ENCODE measurements at places on chromosomes 3 and 15.

GRCh38 chr3:124084022-124084881 is 92.3 kb upstream of the ROPN1 start:
- peak; percentile 17 for DNase-seq

DNA sequence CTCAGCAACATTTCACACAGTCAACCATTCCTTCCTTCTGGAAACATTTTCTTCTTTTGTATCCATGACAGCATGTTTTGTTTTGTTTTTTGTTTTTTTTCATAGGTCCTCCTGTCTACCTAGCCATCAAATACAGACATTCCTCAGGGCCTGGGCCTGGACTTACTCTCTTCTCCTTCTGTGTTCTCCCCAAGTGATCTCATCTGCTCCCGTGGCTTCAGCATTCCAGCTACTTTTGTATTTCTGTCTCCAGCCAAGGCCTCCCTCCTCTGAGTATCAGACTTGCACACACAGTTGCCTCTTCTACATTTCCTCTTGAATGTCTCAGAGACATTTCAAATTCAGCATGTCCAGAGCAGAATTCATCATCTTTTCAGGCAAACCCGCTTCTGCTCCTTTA is 82.4 kb downstream of the HCN4 start:
- DNase-seq, result no peak

DNA sequence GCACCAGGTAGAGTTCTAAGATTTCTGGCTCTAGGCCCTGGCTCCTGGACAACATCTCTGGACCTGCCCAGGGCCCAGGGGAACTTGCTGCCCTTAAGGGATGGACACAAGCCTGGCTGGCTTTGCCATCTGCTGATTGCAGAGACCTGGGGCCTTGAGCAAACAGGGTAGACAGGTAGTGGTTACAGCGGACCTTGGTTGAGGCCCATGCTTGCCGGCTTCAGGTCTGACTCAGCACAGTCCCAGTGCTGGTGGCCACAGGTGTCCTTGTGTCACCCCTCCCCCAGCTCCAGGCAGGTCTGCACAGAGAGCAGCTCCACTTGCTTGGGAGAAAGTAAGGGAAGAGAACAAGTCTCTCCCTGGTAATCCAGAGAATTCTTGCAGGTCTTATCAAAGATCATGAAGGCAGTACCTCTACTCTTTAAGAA is 15.9 kb upstream of the ACTL6A start:
- no peak for DNase-seq

DNA sequence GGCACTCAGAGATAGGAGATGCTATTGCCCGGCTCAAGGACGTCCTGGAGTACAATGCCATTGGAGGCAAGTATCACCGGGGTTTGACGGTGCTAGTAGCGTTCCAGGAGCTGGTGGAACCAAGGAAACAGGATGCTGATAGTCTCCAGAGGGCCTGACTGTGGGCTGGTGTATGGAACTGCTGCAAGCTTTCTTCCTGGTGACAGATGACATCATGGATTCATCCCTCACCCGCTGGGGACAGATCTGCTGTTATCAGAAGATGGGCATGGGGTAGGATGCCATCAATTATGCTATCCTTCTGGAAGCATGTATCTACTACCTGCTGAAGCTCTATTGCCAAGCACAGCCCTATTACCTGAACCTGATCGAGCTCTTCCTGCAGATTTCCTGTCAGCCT is 26.4 kb downstream of the BCL2A1 start:
- DNase-seq, result no peak

- DNase-seq, result no peak
Observed at GRCh38 chr3:124336067-124336656, 344.2 kb upstream of the ROPN1 start.

- peak; percentile 59 for DNase-seq
Observed at GRCh38 chr3:70999730-71000129, 583.8 kb downstream of the FOXP1 start.

GRCh38 chr3:129360171-129360611 is 68.2 kb downstream of the EFCAB12 start:
- no peak for DNase-seq

DNA sequence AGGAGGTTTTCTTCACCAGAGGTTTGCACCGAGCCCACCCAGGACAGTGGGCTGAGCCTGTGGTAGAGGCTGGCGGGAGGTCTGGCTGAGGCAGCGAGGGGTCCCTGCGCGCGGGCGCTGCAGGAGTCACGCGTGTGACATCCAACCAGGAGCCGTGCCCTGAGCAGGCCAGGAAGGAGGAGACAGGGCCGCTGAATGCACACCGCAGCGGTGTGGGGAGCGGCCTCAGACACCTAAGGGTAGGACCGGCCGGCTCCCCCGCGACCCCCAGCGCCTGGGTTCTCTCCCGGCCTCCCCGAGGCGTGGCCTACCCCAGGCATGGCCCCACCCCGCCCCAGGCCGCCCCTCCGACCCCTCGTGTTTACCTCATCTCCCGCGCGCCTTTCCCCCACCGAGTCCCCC is 412 bp downstream of the SLC41A3 start:
- DNase-seq, result peak; percentile 43

DNA sequence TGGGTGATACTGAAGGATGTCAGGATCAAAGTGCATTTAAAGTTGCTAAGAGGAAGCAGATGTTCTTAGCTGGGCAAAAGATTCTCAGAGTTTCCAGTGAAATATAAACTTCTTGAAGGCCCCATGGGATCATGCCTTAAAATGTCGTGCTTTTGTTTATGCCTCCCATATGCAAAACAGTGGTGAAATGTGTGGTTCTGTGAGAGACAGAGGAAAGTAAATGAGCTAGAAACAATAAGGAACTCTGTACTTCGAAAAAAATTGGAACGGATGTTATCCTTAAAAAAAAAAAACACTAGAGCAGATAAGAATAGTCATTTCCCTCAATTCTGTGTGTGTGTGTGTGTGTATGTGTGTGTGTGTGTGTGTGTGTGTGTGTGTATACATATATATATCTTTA is 497.0 kb upstream of the TBL1XR1 start:
- DNase-seq, result peak; percentile 74

- DNase-seq, result no peak
Observed at GRCh38 chr3:12440927-12441714, 43.2 kb upstream of the TSEN2 start.

DNA sequence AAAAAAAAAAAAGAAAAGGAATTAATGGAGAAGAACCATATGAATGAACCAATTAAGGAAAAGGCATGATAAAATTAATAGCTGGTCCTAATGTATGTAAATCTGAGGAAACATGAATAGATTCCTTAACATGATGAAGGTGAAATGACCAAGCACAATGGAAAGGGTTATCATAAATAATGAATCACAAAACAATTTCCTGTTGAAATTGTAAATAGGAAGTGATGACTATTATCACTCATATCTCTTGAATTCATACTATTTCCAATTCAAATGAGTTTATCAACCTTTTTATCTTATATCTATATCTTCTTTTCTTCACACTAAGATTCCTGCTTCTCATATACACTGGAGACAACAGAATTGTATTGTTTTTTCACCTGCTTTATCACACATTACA is 32.0 kb downstream of the AADACL2 start:
- DNase-seq, result peak; percentile 67

Measured in A673 (cell line).